ENCODE measurements at places on chromosomes 16 and 17. TPM values are rescaled to one million over a fixed set of nuclear protein-coding genes. Genes with fewer than 3 reads are reported as not detected.

DOC2B gene
- polyA plus RNA-seq = 1.8 TPM

CCDC144A gene
- polyA plus RNA-seq = 0.31 TPM

GP1BA gene
- polyA plus RNA-seq = not detected

NACA2 gene
- not detected for polyA plus RNA-seq

All from H1 (cell line).